Activated CD8-positive, alpha-beta memory T cell treated with anti-CD3 and anti-CD28 coated beads for 1 hour (primary cell): ENCODE measurements at places on chromosomes 2 and 18.

DNA sequence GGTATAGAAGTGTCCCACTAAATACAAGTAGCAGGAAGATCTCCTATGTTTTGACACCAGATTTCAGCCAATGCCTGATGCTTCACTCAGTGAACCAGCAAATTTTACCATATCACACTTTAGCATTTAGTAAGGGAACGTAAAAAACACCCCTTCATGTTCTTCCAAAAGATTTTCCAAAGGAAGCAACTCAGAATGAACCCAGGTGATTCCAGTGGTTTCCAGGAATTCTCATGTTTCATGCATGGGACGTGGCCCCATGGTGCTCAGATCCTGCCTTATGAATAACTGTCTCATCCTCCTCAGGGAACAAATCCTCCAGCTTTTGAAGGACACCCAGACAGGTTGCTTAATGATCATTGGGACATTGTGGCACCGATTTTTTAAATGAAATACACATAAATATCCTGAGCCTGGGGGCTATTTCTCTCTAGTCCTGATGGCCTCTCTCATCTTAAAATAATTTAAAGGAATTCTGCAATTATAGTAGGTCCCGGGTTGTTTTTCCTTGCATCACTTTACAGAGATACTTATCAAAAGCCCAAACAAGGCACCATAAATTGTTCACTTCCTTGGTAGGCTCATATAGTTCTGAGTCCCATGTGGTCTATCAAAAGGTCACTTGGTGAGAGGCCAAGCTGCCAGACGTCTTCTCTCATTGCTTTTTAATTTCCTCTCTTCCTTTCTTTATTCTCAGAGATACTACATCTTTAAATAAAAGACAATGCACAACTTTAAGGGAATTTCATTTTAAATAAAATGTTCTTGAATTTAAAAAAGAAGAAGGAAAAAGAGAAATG, 261.0 kb downstream of the ZNF516 start:
- no peak for DNase-seq

DNA sequence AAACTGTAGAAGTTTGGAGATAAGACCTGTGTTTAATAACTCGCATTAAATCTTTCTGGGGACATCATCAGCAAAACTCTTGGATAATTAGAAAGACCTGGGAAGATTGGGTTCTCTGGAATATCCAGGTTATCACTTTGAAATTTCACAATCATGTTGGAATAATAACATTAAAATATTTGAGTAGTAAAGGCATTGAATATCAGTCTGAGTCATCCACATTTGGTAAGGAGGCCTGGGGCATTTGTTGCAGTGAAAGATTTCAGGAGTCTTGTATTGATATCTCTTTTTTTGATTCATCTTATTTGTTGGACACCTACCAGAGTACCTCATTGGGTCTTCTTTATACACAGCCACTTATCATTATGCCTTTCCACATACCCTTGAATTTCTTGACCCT, 95.9 kb downstream of the EPB41L5 start:
- no peak for DNase-seq

DNA sequence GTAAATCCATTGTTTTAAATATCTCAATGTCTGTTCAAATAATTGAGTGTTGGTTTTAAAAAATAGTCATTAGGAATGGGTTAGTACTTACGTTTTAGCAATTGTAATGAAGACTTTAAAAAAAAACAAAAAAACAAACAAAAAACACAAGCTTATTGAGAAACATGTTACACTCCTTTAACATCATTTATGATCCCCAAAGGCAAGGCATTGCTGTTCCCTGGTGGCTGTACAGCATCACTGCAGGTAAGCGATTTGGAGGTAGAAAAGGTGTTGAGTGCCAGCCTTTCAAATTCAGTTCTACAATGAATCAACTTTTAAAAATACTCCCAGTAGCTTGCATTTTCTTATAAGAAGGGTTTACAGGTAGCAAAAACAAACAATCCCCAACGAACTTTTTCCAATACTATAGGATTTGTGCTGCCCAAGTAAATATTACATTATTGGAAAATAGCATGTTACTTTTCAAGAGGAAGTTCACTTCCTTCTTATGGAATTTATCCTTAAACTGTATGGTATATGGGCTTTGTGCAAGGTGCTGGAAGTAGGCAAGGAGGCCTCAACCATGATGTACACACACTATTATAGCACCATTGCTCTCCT, 27.5 kb downstream of the CNRIP1 start:
- DNase-seq, result no peak

DNA sequence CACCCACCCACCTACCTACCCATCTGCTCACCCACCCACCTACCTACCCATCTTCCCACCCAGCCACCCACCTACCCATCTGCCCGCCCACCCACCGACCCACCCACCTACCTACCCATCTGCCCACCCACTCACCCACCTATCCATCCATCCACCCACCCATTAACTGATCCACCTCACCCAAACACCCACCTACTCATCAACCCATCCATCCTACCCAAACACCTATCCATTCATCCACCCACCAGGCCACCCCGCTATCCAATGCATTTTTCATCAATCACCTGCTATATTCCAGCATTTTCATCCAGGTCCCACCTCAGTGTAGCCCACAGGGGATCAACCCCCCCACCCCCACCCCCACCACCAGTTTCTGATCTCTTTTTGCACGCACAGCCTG, 121.8 kb downstream of the GLI2 start:
- DNase-seq, result no peak

GRCh38 chr2:44186810-44187209, 18.1 kb downstream of the PPM1B start:
- no peak for DNase-seq

- DNase-seq, result no peak
Observed at GRCh38 chr2:29325544-29325943, 210.3 kb downstream of the CLIP4 start.

- no peak for DNase-seq
Observed at GRCh38 chr18:33745151-33745795, 167.3 kb downstream of the ASXL3 start.

DNA sequence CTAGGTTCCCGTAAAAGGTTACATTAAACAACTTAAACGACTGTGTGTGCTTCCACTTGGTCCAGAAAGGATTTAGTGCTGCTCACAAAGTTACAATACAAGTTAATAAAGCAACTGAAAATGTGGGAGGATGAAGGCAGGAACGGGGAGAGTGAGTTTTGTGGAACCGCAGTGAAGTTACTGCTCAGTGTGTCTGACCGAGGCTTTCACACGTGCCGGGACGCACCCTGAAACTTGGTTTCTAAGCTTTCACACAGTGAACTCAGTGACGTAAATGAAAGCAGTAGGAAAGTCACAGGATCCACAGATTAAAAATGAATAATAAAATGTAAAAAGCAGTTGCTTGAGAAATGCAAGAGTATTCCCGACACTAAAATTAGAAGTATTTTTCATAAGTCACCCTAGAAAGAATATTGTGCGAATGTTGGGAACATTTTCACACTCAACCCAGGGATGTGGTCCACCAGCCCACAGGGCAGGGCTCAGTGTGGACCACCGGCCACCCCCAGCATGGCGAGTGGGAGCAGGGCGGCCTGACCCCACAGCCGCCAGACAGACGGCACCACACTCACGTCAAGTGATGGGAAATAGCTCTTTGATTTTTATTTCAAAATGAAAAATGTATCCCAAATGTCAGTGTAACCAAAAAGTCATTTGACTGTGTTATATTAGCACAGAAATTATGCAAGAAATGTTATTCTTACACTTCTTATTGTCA, 32.6 kb upstream of the CHMP1B start:
- DNase-seq, result no peak

DNA sequence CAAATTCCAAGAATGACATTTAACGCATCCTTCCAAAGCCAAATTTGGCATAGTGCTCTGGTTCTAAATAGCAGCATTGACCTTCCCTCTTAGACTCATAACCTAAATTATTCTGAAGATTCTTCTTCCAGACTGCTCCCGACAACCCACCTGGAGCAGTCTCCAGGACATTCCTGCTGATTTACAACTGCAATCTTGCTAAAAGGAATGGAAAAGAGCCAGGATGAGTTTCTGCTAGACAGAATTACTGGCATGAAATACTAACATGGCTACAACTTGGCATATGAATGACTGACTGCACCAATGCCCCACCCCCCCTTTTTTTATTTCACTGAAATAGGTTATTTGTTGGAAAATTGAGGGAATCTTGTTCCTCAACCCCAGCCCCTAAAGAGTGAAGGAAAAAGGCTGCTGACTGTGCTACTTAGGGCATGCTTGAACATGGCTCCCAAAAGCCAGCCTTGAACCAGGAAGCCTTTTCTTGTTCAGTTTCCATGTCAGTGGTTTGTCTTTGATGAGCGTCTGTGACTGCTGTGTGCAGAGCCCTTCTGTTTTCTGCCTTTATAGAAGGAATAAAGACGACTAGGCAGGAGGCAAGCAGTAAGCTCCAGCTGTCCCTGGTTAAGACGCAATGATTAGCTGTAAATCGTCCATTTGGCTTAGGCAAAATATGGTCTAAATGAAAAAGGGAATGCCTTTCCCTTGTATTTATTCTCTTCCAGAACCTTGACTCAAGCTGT, 47.4 kb upstream of the ITGB6 start:
- no peak for DNase-seq

- DNase-seq, result no peak
Observed at GRCh38 chr18:49227441-49228165, 232.8 kb downstream of the DYM start.

DNA sequence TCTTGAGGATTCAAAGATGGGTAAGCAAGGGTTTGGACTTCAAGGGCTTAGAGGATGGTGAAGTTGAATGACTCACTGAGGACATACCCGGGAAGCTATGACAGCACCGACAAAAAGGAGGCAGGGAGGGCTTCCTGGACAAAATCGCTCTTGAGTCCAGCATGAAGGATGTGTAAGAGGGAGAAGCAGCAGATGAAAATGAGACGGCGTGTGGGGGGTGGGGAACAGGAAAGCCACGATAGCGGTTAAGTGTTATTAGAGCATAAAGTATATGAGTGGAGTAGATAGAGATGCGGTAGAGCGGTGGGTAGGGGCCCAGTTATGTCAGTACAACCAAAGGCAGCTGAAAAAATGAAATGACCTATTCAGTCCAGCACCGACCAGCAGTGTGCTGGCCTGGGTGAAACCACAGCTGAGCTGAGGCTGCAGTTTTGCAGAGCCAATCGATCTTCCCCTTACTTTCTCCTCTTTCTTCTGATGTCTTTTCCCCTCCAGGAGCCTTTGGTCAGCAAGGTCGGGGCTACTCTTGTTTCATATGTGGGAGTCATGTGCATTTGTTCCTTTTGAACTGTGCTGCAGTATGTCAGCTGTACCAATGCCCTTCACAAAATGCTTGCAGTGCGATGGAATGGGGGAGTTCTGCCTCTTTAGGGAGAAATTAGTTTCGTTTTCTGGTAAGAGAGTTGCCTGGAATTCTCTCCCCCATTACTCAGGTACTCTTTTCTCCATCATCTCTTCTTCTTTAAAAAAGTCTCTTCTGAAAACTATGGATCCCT, 2.0 kb upstream of the THUMPD2 start:
- no peak for DNase-seq

DNA sequence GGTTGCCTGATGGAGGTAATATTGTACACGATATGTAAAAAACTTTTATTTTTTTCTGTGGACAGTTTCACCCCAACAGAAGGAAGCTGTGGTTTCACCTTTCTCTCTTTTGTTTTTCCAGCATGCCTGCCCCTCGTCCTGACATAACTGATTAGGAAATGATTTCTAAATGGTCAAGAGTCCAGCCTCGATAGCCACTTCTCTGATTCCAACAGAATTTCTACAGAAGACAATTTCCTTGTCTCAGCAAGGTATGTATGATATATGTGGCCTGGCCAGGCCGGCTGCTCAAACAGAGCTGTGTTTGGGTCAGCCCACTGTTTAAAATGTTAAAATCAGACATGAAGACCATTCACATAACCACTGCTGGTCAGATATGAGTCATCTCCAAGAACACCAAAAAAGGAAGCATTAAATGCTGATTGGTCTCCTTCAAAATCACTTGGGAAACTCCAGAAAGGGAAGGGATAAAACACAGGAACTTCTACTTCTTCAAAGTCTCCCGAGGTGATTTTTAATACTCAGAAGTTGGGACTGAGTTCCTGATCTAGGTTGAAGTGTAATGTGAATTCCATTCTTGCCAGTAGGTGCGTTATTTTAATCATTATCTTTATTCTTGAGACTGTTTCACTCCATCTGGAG, 22.3 kb downstream of the ATP8B1 start:
- no peak for DNase-seq

GRCh38 chr2:12741380-12741779, 24.6 kb downstream of the TRIB2 start:
- no peak for DNase-seq

- no peak for DNase-seq
Observed at GRCh38 chr2:236748385-236748784, 178.8 kb downstream of the ACKR3 start.

DNA sequence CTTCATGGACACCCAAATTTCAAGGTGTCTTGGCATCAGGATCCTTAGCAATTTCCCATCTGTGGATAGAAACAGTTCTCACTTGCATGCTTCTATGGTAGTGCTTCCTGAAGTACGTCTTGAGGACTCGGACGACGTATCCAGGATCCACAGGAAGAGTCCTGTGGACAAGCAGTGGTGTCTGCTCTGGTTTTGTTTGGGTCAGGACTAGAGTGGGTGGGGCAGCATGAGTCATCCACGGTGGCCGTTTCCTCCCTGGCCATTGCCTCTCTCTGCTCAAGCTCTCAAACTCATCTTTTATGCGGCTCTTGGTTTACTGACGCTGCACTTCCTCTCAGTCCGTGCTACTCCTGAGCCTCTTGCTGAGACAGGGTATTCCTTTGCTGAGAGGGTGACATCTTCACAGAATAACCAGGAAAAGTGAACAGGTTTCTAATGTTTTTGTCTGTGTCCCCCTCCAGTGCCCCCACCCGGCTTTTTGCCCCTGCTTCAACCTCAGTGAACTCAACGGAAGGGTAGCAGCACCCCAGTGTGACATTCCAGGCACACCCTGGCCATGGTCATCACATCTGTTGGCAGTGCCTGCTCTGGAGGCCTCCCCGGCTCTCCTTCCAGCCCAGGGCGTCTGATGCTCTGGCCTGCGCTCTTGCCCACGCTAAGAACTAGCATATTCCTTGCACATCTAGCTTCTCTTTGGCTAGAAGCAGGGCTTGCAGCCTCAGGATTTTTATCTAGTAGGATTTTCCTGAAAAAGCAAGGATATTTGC, 62.2 kb downstream of the ARMC9 start:
- DNase-seq, result no peak

DNA sequence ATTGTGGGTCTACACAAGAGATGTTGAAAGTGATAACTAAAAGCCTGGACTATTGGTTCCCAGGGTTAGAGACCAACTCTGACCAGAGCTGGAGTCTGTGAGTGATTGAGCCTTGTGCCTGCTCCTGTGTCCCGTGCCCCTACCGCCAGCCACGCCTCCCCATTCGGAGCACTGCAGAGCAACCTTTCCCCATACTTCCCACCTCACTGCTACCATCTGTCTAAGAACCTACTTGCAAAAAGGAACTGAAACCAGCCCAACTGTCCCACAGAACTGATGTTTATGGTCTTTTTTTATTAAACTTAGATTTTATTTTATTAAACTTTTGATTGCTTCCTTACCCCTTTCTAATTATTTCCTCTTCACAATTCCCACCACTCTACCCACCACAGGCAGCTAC, 300.3 kb upstream of the MGAT5 start:
- no peak for DNase-seq

DNA sequence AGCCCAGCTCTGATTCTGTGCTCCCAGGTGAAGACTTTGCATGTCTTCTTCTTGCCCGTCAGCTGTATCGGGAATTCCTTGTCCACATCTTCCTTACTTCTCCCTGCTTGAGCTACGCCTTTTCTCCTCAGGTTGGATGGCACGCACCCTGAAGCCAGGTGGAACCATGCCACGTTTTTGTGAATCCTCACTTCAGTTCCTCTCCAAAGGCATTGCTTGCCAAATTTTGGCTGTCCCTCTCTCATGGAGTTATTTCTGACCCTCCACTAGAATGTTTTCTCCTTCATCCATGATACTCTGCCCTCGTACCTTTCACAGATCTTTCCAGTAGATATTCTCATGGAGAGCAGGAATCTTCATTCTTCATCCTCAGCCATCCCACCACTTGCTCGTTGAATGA, 20.2 kb downstream of the ZCCHC2 start:
- DNase-seq, result no peak
